ENCODE measurements at places on chromosomes 2 and 18. TPM values are rescaled to one million over a fixed set of nuclear protein-coding genes. Genes with fewer than 3 reads are reported as not detected.

Gene ANAPC1
- 28.2 TPM for polyA plus RNA-seq

- no peak for DNase-seq
Observed at GRCh38 chr2:230678018-230678417, 34.6 kb upstream of the CAB39 start.

DNA sequence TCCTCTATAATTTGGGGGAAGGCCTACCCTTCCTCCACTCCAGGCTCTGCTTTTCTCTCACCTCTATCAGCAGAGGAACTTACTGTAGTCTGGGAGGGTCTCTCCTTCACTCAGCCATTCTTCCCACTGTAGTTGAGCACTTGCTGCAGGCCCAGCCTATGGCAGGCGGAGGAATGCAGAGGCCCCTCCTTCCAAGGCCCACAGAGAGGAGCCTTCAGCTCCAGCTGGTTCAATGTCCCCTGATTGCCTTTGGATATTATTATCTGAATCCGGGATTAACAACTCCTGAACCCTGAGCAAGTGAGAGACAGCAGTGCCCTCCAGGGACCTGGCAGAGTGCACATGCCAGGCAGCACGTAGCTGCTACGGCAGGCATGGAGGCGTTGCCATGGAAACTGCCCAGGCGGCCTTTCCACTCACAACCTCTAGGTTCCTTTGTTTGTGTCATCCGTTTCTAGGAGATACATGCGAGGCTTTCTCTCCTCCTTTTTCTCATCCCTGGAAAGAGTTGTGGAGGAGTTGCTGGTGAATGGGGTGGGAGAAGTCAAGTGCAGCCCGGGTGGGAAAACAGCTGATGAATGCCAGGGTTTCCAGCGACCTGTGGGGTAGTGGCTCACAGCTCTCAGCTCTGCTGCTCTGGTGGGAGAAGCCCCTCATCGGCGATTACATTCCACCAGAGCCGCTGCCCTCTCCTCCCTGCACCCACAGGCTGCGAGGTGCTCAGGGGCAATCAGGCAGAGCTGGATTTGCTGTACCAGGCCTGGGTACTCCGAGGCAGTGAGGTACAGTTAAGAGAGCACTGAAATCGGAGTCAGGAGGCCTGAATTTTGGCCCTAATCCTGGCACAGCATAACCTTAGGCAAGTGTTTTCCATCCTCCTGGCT lies 55.3 kb upstream of the HK2 start:
- DNase-seq = no peak

DNA sequence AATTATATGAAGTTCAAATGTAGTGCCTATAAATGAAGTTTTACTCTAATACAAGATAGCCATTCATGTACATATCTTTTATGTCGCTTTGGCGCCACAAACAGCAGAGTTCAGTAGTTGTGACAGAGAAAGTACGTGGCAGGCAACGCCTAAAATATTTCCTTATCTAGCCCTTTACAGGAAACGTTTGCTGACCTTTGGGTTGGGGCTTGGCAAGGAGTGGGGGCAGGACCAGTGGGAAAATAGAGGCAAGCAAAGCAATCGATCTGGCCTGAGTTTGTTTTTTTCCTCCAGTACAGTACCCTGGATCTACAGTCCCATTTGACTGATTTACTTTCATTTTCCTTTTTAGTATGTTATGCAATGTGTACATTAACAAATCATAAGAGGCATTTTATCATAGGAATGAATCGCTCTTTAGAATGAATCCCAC lies 13.1 kb downstream of the CCDC68 start:
- DNase-seq = no peak

DNA sequence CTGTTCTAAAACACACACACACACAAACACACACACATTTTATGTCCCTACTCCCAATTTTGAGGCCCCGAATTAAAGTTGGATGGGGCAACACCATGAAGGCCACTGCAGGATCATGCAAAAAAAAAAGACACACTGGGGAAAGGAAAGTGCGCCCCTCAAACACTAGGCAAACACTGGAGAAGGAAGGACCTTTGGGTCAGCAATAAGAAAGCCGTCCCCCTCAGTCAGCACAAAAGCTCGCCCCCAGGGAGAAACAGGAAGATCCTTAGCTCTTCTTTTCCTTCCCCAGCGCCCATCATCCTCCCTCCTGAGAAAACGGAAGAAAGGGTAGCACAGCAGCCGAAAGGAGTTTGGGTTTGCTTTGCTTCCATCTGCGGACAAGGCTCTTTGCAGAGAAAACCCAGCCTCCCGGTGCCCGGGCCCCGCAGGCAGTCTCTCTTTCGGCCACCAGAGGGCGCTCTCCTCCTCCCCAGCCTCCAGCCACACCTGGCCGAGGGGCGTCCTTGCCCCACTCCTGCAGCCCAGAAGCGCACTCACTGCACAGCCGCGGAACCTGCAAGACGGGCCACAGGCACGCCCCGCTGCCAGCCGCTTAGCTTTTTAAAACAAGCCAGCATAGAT lies 248.5 kb downstream of the CDH20 start:
- DNase-seq = no peak

DNA sequence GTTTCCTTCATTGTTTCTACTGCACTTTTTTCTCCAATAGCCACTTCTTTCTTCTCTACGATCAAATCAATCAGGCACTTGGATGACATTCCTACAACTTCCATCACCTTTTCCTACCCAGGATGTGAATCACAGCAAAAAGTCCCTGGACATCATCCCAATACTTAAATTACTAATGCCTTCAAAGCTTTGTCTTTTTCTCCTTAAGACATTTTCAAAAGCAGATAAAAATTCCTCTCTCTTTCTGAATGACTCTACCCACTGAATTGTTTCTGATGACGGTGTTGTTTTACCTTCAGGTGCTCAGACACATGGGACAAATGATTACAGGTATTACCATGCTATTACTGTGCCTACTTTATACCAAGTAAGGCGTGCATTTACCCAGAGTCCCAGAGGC lies 500.9 kb downstream of the FBXO15 start:
- peak; percentile 36 for DNase-seq

GRCh38 chr2:113277474-113278072 lies 1.1 kb downstream of the PAX8 start:
- no peak for DNase-seq

GRCh38 chr2:16546128-16546754 lies 119.4 kb downstream of the CYRIA start:
- no peak for DNase-seq

GRCh38 chr2:158184556-158185343 lies 83.1 kb downstream of the UPP2 start:
- DNase-seq = no peak

All from BJ (cell line).